Endothelial cell (in vitro differentiated cells): ENCODE measurements at places on chromosomes 2 and 18.

DNA sequence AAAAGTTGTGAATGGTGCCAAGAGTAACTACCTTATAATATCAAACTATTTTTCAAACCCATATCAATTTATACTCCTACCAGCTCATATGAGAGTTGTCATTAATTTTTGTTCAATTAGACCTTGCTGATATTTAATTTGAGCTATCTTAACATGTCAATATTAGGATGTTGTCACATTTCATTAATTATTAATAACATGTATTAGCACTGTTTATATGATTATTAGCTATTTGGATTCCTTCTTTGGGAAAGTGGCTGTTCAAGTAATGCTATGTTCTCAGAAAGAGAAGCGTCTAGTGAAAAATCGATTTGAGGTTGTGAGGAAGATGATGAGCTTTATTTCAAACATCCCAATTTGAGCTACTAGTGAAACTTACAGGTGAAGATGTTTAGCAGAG is 620.2 kb downstream of the KCNJ3 start:
- no peak for DNase-seq

- DNase-seq: no peak
Measured at GRCh38 chr2:2748399-2749205, 417.5 kb upstream of the MYT1L start.

DNA sequence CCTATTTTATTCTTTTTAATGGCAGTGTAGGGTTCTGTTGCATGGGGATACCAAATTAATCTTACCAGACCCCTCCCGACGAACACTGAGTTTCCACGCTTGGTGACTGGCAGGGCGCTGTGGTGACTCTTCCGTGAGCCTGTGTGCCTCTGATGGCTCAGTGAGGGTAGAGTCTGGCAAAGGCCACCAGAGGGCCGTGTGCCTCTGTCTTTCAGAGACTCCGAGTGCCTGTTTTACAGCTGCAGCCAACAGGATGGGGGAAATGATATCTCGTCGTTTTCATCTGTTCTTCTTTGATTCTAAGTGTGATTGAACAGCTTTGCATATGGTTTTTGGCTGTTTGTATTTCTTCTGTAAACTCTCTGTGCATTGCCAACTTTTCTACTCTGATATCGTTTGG is 99.8 kb downstream of the ZNF236 start:
- peak; percentile 50 for DNase-seq

DNA sequence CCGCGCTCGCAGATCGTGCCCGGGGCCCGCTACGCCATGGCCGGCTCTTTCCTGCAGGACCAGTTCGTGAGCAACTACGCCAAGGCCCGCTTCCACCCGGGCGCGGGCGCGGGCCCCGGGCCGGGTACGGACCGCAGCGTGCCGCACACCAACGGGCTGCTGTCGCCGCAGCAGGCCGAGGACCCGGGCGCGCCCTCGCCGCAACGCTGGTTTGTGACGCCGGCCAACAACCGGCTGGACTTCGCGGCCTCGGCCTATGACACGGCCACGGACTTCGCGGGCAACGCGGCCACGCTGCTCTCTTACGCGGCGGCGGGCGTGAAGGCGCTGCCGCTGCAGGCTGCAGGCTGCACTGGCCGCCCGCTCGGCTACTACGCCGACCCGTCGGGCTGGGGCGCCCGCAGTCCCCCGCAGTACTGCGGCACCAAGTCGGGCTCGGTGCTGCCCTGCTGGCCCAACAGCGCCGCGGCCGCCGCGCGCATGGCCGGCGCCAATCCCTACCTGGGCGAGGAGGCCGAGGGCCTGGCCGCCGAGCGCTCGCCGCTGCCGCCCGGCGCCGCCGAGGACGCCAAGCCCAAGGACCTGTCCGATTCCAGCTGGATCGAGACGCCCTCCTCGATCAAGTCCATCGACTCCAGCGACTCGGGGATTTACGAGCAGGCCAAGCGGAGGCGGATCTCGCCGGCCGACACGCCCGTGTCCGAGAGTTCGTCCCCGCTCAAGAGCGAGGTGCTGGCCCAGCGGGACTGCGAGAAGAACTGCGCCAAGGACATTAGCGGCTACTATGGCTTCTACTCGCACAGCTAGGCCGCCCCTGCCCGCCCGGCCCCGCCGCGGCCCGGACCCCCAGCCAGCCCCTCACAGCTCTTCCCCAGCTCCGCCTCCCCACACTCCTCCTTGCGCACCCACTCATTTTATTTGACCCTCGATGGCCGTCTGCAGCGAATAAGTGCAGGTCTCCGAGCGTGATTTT is 7.6 kb downstream of the TBR1 start:
- DNase-seq: peak; percentile 42

- no peak for DNase-seq
Measured at GRCh38 chr18:54453996-54454395, 96.3 kb downstream of the C18orf54 start.

DNA sequence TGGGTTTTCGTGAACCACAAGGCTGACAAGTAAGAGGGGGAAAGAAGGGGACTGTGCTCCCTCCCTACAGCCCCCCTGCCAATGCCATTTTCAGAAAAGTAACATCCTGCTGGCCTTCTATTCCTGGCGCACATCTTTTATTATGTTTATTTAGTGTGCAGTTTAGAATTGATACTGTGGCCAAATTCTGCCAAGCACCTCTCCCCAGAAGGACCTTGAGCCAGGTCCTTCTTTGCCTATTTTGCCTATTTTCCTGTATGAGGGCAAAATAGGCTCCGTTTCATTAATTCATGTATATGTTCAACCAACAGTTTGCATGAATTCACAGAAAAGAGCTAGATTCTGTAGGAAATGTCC is 136.0 kb downstream of the MYO3B start:
- DNase-seq: no peak

- no peak for DNase-seq
Measured at GRCh38 chr18:49111191-49111988, 160.6 kb upstream of the SMAD7 start.

GRCh38 chr2:30048636-30049175 is 98.1 kb upstream of the YPEL5 start:
- DNase-seq: no peak

GRCh38 chr18:31591113-31591512 is 564 bp upstream of the TTR start:
- no peak for DNase-seq

- no peak for DNase-seq
Measured at GRCh38 chr2:48423376-48423775, 106.6 kb upstream of the STON1 start.

DNA sequence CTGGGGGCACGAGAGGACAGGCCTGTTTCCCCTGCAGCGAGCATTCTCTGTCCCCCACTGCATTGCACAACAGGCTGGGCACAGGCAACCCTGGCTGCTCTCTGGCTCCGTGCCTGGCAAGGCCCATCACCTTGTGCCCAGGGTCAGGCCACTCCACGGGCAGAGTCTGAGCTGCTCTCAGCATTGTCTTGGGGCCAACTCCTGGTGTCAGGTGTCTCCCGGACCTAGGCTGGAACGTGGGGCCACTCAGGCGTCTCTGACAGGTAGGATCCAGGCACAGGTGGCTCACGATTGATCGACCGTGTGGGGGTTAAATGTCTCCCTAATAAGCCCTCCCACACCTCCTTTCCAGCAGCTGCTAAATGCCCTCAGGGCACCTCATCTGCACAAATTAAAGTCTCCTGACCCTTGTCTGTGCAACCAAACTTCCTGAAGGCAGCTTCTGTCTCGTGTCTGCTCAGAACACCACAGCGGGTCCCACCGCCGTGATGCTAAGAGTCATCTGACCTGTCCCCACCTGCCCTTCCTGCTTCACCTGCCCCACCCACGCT is 66.6 kb upstream of the GPC1 start:
- no peak for DNase-seq

DNA sequence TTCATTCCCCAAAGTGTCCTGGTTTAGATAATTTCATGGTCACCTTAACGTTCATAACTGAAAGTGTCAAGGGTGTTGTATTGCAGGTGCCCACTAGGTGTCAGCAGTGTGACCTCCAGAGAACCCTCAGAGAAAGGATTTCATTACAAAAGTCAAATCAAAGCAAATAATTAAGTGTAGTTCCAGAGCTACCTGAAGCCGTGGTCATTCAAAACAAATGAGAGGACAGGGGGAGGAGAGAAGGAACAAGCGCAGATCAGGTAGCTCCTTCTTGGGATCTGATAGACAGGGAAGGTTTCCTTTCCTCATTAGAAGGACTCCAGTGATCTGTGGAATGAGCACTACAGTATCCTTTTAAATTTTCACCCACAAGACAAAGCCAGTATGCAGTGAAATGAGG is at the start of gene SLC9A4:
Gene SLC9A4 (plus strand): TSS at position 207 of the 400 bp plus-strand sequence. CDS start 534 bp downstream, outside the sequence.
- DNase-seq: peak; percentile 49

- DNase-seq: no peak
Measured at GRCh38 chr2:177929662-177930522, 142.7 kb downstream of the PDE11A start.

GRCh38 chr2:45691171-45691999 is 39.9 kb downstream of the PRKCE start:
- no peak for DNase-seq

DNA sequence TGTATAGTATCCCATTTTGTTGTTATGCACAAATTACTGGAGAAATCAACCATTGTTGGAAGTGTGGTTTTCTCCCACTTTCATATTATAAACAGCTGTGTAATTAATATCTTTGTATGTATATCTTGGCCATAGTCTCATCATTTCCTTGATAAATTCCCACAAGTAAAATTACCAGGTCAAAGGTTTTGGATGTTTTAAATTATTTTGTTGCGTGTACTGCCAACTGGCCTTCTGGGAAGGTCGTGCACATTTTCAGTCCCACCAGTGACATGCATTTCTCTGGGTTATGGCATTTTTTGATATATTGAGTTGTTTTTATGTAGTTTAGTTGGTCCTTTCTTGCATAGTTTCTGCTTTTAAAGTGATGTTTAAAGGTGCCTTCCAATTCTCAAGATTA is 41.5 kb downstream of the TSHZ1 start:
- no peak for DNase-seq

GRCh38 chr18:78390348-78390951 is 589.2 kb upstream of the SALL3 start:
- DNase-seq: no peak

DNA sequence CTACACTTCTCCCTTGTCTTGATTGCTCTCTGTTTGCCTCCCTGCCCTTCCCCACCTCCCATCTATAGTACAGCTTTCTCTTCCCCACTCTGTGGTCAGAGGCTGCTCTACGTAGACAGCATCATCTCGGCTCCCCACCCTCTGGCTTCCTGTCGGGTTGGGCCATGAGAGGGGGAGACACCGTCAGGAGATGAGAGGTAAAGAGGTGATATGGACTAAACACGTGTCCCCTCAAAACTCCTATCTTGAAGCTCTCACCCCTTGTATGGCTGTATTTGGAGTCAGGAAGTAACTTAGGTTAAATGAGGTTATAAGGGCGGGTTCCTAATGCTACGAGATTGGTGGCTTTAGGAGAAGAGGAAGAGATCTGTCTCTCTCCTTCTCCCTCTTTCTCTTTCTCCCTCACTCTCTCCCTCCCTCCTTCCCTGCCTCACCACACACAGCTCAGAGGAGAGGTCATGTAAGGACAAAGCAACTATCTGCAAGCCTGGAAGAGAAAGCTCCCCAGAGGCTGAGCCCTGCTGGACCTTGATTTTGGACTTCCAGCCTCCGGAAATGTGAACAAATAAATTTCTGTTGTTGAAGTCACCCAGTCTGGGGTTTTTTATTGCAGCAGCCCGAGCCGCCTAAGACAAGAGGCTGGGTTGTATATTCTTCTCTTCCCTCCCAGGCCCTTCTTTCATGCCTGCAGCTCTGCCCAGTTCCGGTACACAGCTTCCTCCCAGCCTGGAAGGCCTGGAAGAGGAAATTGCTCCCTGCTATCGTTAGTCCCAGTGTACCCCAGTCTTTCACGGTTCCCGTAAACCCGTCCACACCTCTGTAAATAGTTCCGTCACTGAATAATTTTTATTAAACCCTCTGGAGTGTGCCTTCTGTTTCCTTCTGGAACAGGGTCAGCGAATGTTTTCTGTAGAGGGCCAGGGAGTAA is 138.0 kb downstream of the AKAIN1 start:
- no peak for DNase-seq

- DNase-seq: no peak
Measured at GRCh38 chr2:22360735-22361374, 1024.1 kb upstream of the KLHL29 start.

- DNase-seq: no peak
Measured at GRCh38 chr2:105718846-105719481, 25.7 kb upstream of the NCK2 start.

DNA sequence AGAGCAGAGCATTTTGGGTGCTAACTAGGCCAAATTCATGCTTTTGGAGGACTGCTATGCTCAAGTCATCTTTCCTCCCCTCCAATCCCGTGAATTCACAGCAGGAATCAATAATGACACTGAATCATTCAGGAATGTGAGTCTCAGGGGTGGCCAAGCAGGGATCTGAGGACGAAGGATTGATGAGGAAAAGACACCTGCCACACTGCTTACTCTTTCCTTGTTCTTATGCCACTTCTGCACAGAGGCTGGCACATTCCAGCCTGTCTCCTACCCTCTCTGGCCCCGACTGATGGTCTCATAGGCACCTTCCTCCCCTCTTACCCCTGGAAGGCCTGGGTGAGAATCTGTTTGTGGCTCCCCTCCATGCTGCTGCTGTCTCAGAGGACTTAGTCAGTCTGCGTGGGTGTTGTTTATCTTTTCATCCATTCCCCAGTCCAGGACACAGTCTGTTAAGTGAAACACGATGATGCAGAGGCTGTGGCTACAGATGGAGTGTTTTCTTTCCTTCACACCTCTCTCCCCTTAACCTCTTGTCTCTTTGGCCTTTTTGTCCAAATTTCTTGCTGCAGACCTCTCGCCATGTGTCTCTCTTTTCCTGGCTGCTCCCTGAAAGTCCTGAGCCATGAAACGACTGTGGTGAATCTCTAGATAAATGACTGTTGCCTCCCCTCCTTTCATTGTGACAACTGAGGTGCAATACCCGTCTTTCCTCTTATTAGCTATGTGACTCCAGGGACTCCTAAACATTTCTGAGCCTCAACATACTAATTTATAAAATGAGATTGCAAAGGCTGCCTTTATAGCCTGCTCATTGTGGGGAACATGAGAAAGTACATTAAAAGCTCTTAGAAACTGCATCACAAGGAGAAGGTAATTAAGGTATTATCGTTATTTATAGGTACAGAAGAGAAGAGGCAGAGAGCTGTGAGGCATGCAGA is 86.9 kb downstream of the RDH14 start:
- DNase-seq: no peak

- DNase-seq: no peak
Measured at GRCh38 chr2:168738062-168738461, 64.4 kb upstream of the NOSTRIN start.

- DNase-seq: no peak
Measured at GRCh38 chr2:70566464-70566863, 12.8 kb upstream of the TGFA start.

GRCh38 chr2:18662689-18663088 is 73.3 kb upstream of the NT5C1B start:
- no peak for DNase-seq

DNA sequence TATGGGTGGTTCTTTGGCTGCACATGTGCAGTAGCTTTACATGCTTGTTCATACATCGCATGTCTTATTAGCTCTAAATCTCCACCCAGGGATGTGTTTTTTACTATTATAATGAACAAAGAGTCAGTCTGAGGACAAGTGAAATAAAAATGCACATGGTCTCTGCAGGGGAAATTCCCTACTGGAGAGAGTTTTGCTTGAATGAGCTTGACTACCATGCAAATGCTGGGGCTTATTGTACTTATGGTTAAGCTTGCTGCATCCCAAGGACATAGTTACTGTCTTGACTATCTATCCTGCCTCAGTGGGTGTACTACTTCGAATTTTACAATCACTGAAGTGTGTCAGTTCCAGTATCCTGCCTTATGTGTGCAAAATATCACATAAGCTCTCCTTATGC is 362.7 kb downstream of the TDRD15 start:
- DNase-seq: no peak

- DNase-seq: no peak
Measured at GRCh38 chr2:215764441-215765048, 248.8 kb downstream of the MREG start.

GRCh38 chr2:88016086-88016959 is at the start of gene RNU2-63P:
Gene RNU2-63P (minus strand): TSS chr2:88016547.
- DNase-seq: peak; percentile 70
